ENCODE measurements at places on chromosomes 13 and 19.

- DNase-seq = no peak
These were observed 13.1 kb upstream of the WTIP start for GRCh38 chr19:34468409-34468808.

- DNase-seq = no peak
These were observed 20.9 kb downstream of the COG6 start for GRCh38 chr13:39676315-39676876.

DNA sequence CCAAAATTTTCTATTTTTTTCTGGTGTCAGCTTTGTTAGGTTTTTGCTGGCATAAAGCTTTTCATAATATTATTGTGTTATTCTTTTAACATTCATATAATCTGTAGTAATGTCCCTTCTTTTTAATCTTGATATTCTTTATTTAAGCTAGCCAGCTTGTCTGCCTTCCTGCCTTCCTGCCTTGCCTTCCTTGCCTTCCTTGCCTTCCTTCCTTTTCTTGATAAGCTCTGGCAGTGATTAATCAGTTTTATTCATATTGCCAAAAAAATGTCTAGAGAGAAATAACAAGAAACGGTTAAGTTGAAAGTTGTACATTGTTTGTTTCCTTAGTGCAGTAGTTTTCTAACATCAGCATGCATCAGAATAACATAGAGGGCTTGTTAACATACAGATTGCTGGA is 257.5 kb downstream of the MAB21L1 start:
- DNase-seq = no peak

GRCh38 chr19:47433121-47433520 is 13.8 kb upstream of the MEIS3 start:
- no peak for DNase-seq

- DNase-seq = no peak
These were observed 6.5 kb upstream of the LTBP4 start for GRCh38 chr19:40594657-40595091.

DNA sequence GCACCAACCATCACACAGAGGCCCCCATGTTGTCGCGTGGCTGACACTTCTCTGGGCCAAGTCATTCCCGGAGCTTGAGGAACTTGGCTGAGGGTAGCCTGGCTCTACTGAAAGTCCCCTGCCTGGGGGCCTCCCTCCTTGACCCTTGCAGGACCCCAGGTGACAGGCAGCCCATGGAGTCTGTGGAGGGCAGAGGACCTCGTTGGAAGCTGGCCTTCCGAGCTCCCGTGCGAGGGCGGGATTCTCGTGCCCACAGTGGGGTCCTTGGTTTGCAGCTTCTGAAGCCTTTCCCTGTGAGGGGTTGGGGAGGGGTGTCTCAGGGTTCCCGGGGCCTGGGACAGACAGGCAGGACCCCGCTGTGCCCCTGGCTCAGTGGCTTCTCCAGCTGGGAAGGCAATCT is 16.4 kb downstream of the NMRK2 start:
- no peak for DNase-seq

DNA sequence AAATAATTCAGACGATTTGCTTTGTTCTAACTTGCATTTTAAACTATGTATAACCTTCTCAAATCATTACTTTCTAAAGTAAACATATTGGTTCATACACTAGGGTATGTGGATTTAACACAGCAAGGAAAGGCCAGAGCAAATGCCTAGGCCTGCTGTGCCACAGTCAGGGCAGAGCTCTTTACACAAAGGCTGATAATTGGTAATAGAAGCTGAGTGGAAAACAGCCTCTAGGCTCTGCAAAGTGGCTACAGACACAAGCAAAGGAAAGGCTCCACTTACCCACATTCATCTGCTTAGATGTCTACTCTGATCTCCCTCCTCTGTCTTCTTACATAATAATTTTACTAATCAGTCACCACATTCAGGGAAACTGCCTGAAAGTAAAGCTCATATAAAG is 382.9 kb downstream of the OLFM4 start:
- DNase-seq = no peak

GRCh38 chr19:3620145-3620816 is 6.3 kb downstream of the CACTIN start:
- DNase-seq = no peak

- no peak for DNase-seq
These were observed 33.6 kb downstream of the GJA3 start for GRCh38 chr13:20127262-20127561.

DNA sequence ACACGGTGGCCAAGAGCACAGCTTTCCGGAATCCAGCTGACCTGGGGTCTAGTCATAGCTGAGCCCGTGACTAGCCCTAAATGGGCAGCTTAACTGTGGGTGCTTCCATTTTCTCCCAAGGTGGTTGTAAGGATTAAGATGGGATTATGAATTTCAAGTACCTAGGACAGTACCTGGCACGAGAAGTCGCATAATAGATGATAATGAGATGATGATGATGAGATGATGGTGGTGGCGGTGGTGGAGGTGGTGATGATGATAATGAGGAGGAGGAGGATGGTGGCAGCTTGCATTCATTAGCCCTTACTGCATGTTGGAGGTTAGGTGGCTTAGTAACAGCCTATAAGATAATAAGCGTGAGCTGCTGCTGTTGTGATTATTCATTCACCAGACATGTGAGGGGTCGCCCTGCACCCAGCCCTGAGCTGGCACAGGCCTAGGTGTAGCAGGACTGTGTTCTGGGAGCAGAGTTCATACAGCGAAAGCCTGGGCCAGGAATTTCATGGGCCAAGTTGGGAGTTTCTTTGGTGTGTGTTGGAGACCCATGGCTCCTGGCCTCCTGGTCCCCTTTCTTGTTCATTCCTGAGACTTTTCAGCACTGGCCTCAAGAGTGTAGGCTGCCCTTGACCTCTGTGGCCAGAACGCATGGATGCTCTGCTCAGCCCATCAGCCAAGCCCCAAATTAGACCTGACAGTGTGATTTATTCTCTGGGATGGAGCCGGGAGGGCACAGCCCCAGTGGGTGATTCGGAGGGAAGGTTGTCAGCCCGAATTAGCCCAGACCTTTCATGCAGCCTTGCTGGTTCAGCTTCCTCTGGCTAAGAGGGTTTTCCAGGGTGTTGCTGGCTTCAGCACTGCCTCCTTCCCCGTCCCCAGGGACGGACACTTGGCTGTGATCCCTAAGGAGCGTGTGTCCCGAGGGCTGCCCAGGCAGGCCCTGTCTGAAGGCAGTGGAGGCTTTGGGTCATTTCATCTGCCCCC is 128.8 kb downstream of the SIPA1L3 start:
- no peak for DNase-seq

GRCh38 chr13:43787997-43788396 is 1.2 kb upstream of the ENOX1 start:
- no peak for DNase-seq

- DNase-seq = no peak
These were observed 428.7 kb downstream of the NDFIP2 start for GRCh38 chr13:79909644-79910043.

GRCh38 chr13:23622985-23623384 is 52.8 kb downstream of the TNFRSF19 start:
- no peak for DNase-seq

DNA sequence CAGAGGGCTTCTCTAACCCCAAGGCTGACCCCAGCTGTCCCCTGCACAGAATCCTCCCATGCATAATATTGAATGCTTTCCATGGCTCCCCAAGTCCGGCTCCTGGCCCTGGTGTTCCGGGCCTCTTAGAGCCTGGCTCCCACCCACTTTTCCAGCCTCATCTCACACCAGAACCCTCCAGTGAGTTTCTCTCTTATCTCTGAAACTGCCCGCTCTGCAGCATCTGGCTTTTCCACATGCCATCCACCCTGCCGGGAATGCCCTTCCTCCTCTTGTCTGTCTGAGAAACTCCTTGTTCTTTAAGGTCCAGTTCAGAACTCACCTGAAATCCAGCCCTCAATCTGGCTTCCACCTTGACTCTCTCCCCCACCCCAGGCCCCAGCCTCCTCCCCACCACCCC is 6.8 kb downstream of the SYNGR4 start:
- DNase-seq = no peak

DNA sequence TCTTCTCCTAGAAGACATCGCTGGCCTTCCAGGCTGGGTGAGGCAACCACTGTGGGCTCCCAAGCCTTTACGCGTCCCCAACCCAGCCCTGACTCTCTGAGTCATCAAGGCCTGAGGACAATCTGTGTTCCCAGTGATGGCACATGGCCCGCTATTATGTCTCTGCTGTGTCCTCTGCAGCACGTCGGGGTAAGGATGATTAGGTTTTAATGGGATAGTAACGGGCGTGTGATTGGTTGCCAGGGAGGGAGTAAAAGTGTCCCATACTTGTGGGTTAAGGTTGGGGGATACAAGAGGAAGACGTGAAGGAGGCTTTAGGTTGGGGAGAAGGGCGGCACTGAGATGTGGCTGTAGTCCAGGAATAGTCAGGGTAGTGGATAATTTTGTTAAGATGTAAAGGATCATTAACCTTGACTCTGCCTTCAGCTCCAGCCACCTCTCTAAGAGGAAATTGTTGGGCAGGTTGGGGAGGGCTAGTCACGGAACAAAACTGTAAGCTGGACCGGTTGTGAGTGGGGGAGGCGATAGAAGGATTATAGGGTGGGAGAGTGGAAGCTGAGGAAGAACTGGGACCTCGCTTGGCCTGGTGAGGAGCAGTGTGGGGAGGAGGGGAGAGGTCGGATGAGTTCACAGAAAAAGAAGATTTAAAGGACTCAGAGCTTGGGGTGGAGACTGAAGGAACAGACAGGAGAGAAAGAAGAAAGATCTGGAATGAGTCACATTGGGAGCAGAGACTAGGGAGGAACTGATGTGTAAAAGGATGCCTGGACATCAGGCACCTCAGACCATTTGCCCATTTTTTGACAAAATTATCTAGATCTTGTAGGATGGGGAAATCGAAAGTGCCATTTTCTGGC is 27.9 kb upstream of the IGFL1 start:
- no peak for DNase-seq

GRCh38 chr13:95870421-95870820 is 182.8 kb downstream of the UGGT2 start:
- no peak for DNase-seq

DNA sequence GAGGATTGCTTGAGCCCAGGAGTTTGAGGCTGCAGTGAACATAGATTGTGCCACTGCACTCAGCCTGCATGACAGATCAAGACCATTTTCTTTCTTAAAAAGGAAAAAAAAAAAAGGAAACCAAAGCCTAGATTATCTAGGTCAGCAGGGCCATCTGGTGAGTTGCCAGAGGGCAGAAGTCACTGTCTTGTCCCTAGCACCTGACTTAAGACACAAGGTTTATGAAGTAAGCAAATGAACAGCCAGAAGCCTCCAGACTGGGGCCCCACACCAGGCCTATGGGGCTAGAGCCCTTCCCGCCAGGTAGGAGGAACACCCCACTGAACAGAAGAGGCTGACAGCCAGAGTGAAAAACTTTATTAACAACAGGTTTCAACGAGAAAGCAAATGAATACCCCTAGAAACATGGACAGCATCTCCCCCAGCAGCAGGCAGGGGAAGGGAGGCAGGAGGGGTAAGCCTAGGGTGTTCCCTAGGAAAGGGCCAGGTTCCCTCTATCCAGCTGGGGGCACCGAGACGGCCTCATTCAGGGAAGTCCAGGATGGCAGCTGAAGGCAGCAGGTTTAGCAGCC is 1.2 kb downstream of the WDR83 start:
- DNase-seq = no peak

Measured in stimulated activated CD8-positive, alpha-beta memory T cell treated with anti-CD3 and anti-CD28 coated beads, Interleukin-4, amount 100 ng/mL, for 1 hour (primary cell).